ENCODE measurements at places on chromosomes 7 and 10. TPM values are rescaled to one million over a fixed set of nuclear protein-coding genes. Genes with fewer than 3 reads are reported as not detected.

SEMA3C gene
- total RNA-seq: 61.6 TPM

CLDN4 gene
- total RNA-seq: 0.41 TPM

DNA sequence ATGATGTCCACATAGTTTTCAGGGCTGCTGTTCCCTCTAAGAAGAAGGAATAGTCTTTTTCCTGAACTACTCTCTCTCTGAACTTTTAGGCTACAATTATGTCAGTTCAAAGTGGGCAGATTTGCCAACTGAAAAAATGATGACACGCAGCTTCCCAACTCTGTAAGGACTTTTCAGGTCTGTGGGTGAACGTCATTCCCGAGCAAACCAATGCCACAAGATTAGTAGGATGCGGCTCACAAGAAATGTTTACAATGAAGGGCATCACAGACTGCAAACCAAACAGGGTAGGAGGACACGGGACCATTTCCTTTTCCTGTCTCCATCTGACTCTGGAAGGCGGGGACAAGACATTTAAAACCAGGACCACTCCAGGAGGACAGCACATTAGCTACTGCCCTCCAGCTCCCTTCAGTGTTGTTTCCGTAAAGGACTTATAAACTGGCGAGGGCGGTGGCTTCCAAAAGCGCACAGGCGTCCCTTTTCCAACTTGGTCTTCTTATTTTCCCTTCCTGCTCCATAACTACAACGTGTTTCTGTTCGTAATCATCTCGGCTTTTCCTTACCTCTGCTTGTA lies 539 bp upstream of the MKLN1 start:
- peak overlapping the region; percentile 99 for H3K27ac ChIP-seq
- no peaks in the 10 kb centered on the region for H3K27me3 ChIP-seq
- H3K36me3 ChIP-seq: no peaks in the 10 kb centered on the region
- DNase-seq: peak; percentile 67

GRCh38 chr7:4742852-4743251 lies 32.6 kb upstream of the AP5Z1 start:
- H3K27ac ChIP-seq: peak overlapping the region; percentile 84
- H3K27me3 ChIP-seq: no peaks in the 10 kb centered on the region
- no peak for DNase-seq
- H3K36me3 ChIP-seq: peaks cover 21% of the 10 kb centered on the region

DLX5 gene
- not detected for total RNA-seq

DNA sequence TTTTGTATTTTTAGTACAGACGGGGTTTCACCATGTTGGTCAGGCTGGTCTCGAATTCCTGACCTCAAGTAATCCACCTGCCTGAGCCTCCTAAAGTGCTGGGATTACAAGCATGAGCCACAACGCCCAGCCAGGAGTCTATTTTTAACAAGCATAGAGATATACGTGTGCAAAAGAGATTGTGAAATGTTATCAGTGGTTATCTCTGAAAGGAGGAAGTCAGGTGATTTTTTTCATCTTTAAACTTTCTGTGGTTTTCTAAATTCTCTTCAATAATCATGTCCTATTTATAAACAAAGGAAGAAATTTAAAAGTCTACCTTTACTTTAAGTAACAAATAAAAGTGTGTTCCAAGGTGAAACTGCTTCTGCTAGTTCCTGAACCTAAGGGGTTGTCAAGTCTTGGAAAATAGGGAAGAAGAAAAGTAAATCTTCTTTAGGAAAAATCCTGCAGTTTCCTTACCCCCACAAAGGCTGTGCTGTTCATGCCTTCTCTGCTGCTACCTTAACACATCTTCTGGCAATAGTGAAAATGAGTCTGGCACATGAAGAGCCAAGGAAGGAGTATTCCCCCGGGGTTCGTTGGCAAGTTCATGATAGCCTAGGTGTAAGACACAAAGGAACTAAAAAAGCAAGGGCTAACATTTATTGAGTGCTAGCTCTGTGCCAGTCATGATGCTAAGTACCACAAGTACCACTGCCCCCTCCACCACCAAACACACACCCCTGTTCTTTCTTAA lies 51.1 kb downstream of the CYP26A1 start:
- no peaks in the 10 kb centered on the region for H3K4me1 ChIP-seq
- no peaks in the 10 kb centered on the region for H3K27me3 ChIP-seq
- no peak overlapping the region for H3K4me3 ChIP-seq
- no peak overlapping the region for H3K27ac ChIP-seq

GRCh38 chr7:87218796-87219544 lies 562 bp downstream of the TMEM243 start:
- H3K4me1 ChIP-seq: no peaks in the 10 kb centered on the region
- peak overlapping the region; percentile 82 for H3K27ac ChIP-seq
- peak overlapping the region; percentile 75 for H3K4me3 ChIP-seq
- H3K27me3 ChIP-seq: no peaks in the 10 kb centered on the region
- DNase-seq: peak; percentile 82

DNA sequence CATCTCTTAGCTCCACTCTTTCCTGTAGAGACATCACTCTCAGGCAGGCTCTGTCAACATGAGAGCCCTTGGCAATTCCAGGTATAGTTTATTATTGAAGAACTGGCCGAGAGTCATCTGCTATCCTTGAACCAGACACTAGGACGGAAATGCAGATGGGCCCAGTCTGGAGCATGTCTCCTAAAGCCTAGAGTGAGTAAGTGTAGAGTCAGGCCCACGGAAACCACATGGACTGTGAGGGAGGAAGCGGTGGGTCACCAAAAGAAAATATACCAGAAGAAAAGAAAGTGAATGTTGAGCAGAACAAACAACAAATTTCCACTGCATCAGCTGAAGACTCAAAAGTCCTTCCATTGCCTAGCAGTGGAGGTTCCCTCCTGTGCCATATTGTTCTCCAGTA lies 15.7 kb upstream of the RELN start:
- no peak overlapping the region for H3K27ac ChIP-seq
- H3K27me3 ChIP-seq: no peaks in the 10 kb centered on the region
- DNase-seq: no peak
- H3K36me3 ChIP-seq: no peaks in the 10 kb centered on the region
- no peaks in the 10 kb centered on the region for H3K4me1 ChIP-seq
- no peak overlapping the region for H3K4me3 ChIP-seq

DNA sequence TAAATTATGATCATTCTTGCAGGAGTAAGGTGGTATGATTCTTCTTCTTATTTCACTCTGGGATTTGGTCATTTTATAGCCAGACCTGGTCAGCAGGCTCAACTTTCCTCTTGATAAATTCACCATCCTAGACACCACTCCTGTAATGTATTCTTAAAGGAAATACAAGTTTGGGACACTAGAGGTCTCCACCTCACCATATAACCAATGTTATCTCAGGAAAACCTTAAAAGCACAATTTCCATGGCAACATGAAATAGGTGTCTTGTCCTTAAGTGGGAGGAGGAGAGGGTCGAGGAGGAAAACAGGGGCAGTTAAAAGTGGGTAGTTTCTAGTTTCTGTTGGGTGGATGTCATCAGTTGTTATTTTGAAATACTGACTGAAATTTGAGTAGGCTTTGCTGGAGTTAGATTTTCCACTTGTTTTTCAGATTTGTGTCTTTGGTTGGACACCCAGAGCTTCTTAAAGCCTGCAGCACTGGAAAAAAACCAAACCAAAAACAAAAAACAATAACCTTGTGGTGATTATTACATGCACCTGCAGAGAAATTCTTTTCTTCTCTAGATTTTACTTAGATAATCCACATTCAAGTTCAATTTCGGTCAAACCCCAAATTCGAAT lies 163.1 kb downstream of the PRKCQ start:
- no peak overlapping the region for H3K4me3 ChIP-seq
- H3K36me3 ChIP-seq: no peaks in the 10 kb centered on the region
- DNase-seq: no peak
- no peaks in the 10 kb centered on the region for H3K27me3 ChIP-seq
- no peaks in the 10 kb centered on the region for H3K4me1 ChIP-seq

DNA sequence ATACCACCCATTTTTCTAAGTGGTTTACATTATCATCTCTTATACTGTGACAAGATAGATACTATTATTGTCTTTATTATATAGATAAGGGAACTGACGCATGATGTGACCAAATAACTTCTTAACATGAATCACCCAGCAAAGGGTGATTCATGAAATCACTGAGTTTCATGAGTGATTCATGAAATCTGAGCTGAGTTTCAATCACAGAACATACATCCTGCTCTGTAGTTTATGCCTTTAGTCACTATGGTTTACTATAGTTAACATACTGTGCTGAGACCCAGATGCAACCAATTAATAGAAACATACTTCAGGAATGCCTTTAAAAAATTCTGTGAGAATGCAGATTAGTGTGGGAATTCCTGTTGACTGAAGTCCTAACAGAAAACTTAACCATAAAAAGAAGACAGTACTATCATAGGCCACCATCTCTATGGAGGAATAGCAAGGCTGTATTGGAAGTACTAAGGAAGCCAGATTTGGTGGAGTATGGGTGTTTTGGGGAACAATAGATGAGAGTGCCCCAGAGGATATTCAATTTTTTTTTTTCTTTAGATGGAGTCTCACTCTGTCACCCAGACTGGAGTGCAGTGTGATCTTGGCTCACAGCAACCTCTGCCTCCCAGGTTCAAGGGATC lies 43.1 kb upstream of the SEMA3A start:
- H3K27me3 ChIP-seq: no peaks in the 10 kb centered on the region
- no peak for DNase-seq
- no peaks in the 10 kb centered on the region for H3K4me1 ChIP-seq
- no peaks in the 10 kb centered on the region for H3K36me3 ChIP-seq
- H3K4me3 ChIP-seq: no peak overlapping the region
- no peak overlapping the region for H3K27ac ChIP-seq

GRCh38 chr10:114749014-114749413 lies 72.6 kb upstream of the FHIP2A start:
- no peak for DNase-seq
- H3K4me1 ChIP-seq: peaks cover 41% of the 10 kb centered on the region
- peak overlapping the region; percentile 70 for H3K27ac ChIP-seq
- no peaks in the 10 kb centered on the region for H3K36me3 ChIP-seq
- no peak overlapping the region for H3K4me3 ChIP-seq

- no peak overlapping the region for H3K4me3 ChIP-seq
- H3K27ac ChIP-seq: no peak overlapping the region
- H3K27me3 ChIP-seq: no peaks in the 10 kb centered on the region
- no peak for DNase-seq
- H3K4me1 ChIP-seq: no peaks in the 10 kb centered on the region
Observed at GRCh38 chr7:23607866-23608265, 10.7 kb downstream of the CCDC126 start.

CALML5 gene
- total RNA-seq: not detected

- no peak for DNase-seq
- no peaks in the 10 kb centered on the region for H3K4me1 ChIP-seq
- H3K4me3 ChIP-seq: no peak overlapping the region
- H3K27ac ChIP-seq: no peak overlapping the region
- no peaks in the 10 kb centered on the region for H3K36me3 ChIP-seq
Observed at GRCh38 chr7:71638108-71638507, 506.2 kb downstream of the GALNT17 start.

- H3K27me3 ChIP-seq: no peaks in the 10 kb centered on the region
- no peaks in the 10 kb centered on the region for H3K4me1 ChIP-seq
- no peak overlapping the region for H3K27ac ChIP-seq
- H3K36me3 ChIP-seq: no peaks in the 10 kb centered on the region
- H3K4me3 ChIP-seq: no peak overlapping the region
Observed at GRCh38 chr10:70774810-70775678, 10.1 kb downstream of the TBATA start.

DNA sequence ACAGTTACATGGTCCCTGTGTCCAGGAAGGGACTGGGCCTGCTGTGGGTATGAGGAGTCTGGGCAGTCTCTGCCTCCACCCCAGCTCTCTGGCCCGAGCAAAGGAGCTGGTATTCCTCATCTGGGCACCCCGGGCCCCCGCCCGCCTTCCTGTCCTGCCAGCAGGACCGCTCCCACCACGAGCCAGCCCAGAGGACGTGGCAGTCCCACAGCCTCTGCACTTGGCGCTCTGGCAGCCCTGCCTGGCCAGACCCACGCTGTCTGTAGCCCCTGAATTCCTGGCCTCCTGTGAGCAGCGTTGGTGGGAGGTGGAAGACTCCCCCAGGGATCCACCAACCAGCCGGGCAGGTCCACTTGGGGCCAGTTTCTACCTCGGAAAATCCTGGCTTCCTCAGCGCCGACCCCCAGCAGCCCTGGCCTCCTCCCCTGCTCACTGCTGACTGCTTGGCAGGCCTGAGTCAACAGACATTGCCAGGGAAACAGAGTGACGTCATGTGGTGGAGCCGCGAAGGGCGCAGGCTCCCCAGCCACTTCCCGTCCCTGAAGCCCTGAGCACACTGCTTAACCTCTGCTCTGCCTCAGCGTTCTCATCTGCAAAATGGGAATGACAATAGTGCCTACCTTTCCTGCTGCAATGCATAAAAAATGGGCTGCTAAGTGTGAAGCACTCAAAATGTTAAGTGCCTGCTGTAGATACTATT lies 21.6 kb upstream of the LIMK1 start:
- H3K27me3 ChIP-seq: no peaks in the 10 kb centered on the region
- peak overlapping the region; percentile 77 for H3K27ac ChIP-seq
- peak overlapping the region; percentile 11 for H3K4me3 ChIP-seq
- H3K36me3 ChIP-seq: peaks cover 57% of the 10 kb centered on the region

- H3K27me3 ChIP-seq: no peaks in the 10 kb centered on the region
- no peak overlapping the region for H3K27ac ChIP-seq
- DNase-seq: no peak
- no peak overlapping the region for H3K4me3 ChIP-seq
- no peaks in the 10 kb centered on the region for H3K36me3 ChIP-seq
Observed at GRCh38 chr10:83925133-83925532, 214.2 kb upstream of the GHITM start.

DNA sequence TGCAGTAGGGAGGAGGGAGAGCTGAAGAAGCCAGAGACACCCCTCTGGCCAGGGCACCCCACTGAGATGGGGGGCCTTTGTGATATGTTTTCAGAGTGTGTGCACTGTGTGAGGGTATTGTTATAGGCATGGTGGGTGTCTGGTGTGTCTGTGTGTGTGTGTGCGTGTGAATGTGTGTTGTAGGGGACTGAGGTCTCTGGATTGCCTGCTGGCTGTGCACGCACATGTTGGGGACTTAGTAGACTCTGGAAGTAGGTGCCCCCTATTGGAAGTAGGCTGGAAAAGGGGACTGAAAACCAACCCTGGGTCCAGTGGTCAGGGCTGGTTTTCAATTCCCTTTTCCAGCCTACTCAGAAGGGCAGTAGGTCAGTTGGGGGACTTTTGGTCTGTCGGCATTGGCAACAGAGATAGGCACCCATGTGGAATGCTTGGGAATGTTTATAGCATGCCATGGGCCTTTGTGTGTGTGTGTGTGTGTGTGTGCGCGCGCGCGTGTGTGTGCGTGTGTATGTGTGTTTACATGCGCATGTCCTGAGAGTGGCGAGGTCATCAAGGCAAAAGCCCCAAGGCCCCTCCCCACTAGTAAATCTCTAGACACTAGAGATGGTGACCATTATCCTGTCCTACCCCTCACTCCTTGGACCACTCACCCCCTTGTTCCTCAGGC lies 78.8 kb downstream of the HIF1AN start:
- H3K4me3 ChIP-seq: no peak overlapping the region
- H3K36me3 ChIP-seq: no peaks in the 10 kb centered on the region
- no peaks in the 10 kb centered on the region for H3K27me3 ChIP-seq
- DNase-seq: peak; percentile 5
- no peak overlapping the region for H3K27ac ChIP-seq

Data from right atrium auricular region (tissue), 2 donors.